Mesothelial cell of epicardium (in vitro differentiated cells): ENCODE measurements at places on chromosomes 6 and 20.

- no peak for DNase-seq
Observed at GRCh38 chr20:57407541-57407956, 16.4 kb downstream of the RBM38 start.

DNA sequence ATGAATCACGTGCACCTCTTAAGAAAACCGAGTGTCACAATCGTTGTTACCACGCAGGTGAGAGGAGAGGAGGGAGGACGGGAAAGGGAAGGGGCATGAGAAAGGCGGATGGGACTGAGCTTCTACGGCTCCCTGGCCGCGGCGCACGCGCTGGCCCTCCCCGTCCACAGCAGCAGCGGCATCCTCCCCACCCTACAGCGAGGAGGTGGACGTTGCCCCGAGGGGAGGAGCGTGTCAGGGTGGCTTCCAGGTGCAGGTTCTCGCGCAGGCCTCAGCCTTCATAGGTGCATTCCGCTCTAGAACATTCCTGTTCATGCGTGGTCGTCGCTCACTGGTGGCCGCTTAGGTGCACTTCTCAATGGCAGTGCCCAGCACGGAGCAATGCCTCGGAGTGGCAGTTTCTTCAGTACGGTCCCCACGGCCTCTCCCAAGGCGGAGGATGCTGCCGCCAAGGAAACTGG, 29.7 kb upstream of the AFDN start:
- DNase-seq: no peak

DNA sequence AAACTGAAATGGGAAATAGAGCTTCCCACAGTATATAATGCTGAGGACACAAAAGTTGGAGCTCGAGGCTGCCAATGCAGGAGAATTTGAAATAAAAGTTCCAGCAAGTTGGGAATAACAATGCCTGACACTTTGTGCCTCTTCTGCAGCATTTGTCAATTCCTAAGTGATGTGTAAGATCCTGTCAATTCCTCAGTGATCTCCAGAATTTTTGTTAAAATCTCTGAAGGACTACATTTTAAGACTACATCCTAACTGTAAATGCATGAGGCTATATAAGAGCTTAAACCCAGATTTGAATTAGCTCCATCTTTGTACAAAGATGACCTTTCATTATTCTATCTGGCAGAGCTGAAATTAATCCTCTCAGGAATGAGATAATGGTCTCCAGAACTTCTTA, 208.2 kb downstream of the COL12A1 start:
- no peak for DNase-seq

GRCh38 chr20:46108435-46108841, 9.7 kb upstream of the CD40 start:
- DNase-seq: no peak

- no peak for DNase-seq
Observed at GRCh38 chr6:20610636-20611370, 76.5 kb downstream of the CDKAL1 start.
